ENCODE measurements at places on chromosomes 4 and X.

DNA sequence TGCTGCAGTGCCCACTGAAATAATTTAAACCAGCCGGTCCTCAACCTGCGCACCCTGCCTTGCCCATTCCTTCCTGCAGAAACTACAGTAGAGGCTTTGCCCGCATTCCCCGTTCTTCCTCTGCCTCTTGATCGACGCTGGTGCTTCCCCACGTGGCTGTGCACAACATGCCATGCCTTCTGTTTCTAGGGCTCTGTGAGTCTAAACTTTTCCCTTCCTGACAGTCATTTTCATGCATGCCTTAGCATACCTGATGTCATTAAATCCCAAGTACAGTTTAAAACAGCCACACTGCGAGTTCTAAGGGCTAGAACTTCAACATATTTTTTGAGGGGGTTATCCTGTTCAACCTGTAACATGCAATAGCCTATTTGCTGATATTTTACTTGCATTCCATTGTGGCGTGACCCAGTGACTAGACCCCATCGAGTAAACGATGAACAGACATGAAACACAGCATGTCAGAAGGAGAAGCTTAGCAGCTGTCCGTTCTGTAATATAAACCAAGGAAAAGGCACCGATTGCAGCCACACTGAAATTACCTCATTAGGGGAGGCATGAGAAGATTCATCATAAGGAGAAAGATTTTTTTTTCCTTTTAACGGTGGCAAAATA, 232.5 kb downstream of the ARHGAP10 start:
- DNase-seq: no peak

GRCh38 chrX:46866726-46867125, 29.9 kb downstream of the RP2 start:
- no peak for DNase-seq

- DNase-seq: no peak
Observed at GRCh38 chrX:48700246-48700645, 3.7 kb downstream of the SUV39H1 start.

- DNase-seq: peak; percentile 8
Observed at GRCh38 chrX:39613997-39614679, 483.6 kb downstream of the BCOR start.

DNA sequence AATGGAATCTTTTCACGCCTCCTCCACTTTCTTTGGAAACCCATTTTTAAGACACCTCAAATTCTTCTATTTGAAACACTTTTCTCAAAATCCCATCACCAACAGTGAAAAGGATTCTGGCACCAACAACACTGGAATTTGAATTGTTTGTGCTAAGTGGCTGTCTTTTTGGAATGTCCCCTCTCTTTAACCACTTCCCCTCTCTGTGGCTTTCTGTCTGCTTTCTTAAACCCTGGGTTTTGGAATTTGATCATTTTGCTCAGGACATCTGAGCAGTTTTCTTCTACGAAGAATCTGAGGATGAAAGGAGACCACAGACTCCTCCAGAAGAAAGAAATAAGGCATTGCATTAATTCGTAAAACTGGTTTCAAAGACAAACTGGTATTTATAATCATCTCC, 89.0 kb downstream of the MXRA5 start:
- DNase-seq: no peak

DNA sequence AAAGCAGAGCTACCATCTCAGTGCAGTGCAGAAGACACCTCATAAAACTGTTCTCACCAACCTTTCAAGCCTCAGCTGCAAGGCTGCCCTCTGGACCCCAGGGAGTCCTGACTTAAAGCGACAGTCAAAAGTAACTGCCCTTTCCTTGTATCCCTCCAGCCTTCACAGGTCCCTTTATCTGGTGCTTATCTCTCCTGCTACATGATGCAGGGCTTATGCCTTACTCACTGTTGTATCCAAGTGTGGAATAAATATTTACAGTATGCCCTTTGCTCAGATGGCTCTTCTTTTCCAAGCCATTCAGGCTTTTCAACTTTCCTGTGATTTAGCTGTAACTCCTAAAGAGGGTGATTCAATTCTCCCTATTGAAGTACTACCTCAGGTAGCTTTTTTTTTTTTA, 92.6 kb downstream of the KDR start:
- DNase-seq: no peak

GRCh38 chr4:109803924-109804571, 2.2 kb upstream of the CFI start:
- peak; percentile 30 for DNase-seq

DNA sequence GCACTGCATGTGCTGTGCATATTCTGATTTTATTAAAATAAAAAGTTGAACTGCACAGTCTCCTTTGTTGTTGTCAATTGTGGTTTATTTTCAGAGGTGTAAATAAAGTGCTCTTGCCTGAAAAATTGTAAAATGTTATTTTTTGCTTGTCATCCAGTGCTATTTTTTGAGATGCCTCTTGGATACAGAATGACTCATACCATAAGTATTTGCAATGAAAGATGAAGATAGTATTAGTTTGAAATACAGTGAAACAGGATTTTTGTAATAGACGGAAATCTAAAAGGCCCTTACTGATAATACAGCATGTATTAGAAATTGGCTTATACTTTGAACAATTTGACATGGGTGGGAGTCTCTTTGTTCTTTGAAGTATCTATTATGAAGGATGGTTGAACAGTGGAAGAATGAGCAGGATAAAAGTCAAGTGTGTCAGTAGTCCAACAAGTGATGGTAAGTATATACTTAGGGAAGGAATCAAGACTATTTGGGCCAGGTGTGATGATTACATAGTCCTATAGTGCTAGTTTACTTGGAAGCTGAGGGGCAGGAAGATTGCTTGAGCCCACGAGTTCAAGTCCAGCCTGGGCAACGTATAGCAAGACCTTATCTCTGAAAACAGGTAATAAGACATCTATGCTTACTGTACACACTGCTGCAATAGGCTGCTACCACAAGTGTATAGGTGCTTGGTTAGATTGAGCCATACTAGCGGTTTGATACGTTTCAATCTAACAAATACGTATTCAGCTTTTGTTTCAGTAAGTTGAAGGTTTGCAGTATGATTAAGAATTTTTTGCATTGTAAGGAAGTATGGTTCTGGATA, 16.4 kb downstream of the DDX3X start:
- no peak for DNase-seq

GRCh38 chrX:117376460-117376859, 740.1 kb downstream of the KLHL13 start:
- DNase-seq: no peak

- DNase-seq: no peak
Observed at GRCh38 chr4:52843958-52844357, 18.2 kb upstream of the RASL11B start.

DNA sequence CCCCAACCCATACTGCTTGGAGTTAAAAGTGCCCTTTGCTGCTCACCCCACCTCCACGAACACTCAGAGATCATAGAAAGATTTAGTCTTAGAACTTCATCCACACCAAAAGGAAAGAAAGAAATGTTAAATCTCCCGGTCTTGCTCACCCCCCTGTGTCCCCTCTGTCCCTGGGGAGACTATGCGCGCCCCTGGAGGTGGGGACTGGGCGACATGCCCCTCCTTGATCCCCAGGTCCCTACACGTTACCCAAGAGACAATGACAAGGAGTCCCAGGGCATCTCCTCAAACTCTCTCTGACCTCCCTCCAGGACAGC, 620 bp downstream of the ITM2A start:
- DNase-seq: no peak

DNA sequence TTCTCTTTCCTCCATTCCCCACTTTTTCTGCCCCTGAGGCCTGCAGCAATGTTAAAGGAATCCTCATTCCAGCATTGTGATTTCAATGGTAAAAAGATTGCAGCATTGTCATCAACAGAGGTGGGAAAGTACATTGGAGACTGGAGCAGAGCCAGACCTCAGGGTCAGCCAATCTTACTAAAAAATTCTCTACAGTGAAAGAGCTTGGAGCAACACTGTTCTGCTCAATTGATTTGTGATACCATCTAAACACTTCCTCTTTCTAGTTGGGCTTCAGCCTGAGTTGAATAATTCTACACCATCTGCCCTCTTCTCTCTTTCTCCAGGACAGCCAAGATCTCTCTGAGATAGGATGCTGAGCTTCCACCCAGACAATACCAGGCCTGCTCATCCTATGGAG, 176.5 kb downstream of the AR start:
- DNase-seq: no peak

DNA sequence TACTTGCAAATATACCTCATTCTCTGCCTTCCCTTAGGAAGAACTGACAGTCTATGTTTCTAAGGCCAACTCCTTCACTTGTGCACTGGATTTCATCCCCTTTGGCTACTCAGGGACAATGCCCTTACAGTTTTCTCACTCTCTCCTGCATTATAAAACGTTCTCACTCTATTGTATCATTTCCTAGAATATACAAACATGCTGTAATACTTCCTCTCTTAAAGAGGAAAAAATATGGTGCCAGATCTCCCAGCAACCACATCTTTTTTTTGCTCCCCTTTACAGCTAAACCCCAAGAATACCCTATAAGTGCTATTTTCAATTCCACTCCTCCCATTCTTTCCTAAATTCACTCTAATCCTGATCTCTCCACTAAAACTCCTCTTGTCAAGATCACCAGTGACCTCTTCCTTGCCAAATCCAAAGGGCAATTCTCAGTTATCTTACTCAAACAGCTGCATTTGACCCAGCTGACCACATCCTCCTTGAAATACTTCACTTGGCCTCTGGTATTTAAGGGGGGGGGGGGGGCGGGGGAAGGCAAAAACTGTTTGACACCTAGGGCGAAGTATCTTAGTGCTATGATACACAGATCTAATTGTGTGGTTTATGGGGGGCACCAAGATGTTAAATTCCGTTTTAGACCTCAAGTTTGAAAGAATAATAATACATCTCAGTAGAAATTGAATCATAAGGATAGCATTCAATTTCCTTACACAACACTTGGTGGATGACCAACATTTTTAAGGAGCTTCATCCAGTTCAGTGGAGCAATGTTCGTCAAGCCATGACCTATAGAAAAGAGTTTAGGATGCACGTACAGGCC, 1.6 kb downstream of the RCHY1 start:
- DNase-seq: no peak

DNA sequence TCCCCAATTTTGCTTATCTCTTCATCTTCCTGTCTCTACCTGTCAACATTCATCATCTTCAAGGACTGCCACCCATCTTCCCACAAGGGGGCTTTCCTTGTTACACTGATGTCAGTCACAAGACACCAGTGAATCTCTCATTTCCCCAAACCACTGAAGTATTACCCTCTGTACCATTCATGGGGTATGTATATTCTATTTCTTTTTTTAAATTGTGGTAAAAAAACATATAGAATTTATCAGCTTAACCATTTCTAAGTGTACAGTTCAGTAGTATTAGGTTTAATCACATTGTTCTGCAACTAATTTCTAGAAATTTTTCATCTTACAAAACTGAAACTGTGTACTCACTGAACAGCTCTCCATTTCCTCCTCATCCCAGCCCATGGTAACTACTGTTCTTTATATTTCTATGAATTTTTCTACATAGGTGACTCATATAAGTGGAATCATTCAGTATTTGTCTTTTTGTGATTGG, 98.6 kb downstream of the LARP7 start:
- no peak for DNase-seq

DNA sequence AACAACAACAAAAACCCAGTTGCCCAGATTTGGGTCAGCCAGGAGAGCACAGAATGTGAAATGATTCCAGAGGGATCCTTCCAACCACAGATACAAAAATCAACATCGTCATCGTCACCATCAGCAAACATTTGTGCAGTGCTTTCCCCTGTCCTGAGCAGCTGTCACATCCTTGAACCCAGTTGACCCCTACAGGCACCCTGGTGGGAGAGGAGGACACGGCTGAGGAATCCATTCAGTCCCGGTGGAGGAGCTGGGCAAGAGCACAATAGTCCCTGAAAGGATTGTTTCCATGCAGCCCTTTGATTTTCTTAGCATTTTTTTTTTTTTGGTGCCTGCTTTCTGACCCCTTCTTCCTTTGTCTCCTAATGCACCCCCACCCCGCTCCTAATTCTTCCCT, 37.1 kb upstream of the STX18 start:
- DNase-seq: no peak

- DNase-seq: no peak
Observed at GRCh38 chr4:160880180-160880579, 1283.6 kb downstream of the FSTL5 start.

- DNase-seq: no peak
Observed at GRCh38 chr4:20639346-20639745, 60.9 kb upstream of the PACRGL start.

DNA sequence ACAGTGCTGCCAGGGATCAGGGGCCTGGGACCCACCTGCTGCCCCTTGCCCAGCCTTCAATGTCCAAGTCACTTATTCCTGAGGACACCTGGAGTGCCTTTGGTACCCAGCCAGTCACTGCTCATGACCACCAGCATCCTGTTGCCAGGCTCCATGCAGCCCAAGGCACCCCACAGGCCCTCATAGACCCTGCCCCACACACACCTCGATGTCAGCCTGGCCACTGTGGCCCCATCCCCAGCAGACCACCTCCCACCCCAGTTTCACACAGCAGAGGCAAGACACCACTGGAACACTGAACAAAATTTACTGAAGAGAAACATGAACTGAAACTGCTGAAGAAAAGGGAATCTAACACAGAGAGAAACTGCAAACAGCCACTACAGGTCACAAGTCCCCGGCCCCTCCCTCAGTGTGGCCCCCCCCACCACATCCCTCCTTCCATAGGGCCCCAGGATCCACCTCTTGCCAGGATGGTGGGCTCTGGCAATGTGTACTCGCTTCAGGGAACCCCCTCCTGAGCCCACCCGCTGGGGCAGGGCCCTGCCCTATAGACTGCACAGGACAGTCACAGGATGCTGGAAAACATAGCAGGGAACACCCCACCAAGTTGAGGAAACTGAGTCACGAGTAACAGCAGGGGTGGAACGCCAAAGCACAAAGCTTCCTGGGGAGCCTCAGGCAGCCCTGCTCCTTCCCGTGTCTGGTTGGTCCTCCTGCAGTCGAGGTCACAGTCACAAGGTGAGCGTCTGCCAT, 5.2 kb downstream of the PNMA5 start:
- no peak for DNase-seq

DNA sequence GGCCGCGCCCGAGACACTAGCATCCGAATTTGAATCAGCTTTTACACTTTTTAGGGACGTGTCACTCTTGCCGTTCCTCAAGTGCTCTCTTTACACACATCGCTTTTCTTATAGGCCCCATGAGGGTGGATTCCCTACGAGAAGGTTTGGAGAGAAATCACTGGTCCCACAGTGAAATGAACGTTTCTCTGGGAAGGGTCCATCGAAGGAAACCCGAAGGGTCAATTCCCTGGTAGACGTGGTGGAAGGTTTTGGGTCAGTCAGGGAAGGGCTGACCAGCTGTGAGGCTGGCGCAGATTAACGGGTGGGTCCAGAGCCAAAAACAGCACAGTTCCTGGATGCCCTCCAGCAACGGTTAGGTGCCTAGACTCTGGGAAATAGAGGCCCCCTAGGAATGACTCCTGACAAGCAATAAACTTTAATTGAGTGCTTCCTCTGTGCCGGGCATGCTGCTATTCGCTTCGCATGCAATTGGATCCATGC, 35.9 kb downstream of the ETDC start:
- no peak for DNase-seq

DNA sequence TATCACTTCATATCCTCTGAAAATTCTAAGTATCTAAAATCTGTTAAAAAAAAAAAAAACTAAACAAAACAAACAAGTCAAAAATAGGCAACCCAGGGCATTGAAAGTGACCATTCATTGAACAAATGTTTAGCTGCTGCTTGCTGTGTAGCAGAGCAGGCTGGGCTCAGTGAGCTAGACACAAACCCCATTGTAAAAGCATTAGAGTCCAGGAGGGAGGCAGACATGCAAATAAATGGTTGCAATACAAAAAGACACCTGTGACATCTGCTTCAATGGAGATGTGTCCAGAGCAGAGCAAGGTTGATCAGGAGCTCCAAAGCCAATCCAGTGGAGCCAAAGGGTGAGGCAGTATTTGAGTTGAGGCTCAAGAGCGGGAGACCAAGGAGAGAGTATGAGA, 267.3 kb upstream of the GATB start:
- DNase-seq: no peak

GRCh38 chr4:80788798-80789197, 241.7 kb upstream of the BMP3 start:
- no peak for DNase-seq

Measured in CD4-positive, alpha-beta T cell treated with Interleukin-4 for 4 hours (primary cell).